Activated naive CD4-positive, alpha-beta T cell treated with anti-CD3 and anti-CD28 coated beads, Interleukin-2, amount 50 U/mL, for 16 hours (primary cell): ENCODE measurements at places on chromosomes 11 and 22.

DNA sequence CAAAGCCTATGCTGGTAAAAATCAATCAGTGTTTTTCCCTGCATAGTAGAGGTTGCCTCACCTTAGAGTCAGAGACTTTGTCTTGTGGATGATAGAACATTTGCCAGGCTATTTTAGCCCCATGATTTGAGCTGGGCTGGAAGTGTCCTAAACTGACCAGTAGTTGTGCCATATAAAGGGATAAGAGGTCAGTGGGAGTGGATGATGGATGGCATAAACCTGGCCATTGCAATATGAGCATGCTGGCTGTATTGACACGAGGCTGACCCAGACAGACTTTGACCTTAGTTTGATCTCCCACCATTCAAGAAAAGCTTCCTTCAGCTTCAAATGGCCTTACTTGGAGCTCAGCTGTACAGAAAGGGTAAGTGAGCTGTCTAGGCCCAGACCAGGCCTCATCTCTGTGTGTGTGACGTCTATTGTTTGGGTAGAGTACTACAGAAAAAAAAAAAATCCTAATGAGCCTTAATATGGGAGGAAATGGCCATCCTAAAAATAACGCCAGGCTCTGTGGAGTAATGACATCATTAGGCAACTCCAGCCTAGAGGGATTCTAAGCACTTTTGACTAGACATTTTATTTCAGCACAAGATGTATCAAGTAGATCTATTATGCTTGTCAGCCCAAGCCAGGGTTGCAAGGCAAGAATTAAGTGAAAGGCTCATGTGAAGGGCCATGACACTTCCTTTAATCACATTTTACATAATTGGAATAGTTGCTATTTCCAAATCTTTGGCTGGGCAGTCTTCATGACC is 51.3 kb upstream of the CADM1 start:
- DNase-seq: no peak

- no peak for DNase-seq
These were observed 13.9 kb upstream of the GAL start for GRCh38 chr11:68670208-68670992.

DNA sequence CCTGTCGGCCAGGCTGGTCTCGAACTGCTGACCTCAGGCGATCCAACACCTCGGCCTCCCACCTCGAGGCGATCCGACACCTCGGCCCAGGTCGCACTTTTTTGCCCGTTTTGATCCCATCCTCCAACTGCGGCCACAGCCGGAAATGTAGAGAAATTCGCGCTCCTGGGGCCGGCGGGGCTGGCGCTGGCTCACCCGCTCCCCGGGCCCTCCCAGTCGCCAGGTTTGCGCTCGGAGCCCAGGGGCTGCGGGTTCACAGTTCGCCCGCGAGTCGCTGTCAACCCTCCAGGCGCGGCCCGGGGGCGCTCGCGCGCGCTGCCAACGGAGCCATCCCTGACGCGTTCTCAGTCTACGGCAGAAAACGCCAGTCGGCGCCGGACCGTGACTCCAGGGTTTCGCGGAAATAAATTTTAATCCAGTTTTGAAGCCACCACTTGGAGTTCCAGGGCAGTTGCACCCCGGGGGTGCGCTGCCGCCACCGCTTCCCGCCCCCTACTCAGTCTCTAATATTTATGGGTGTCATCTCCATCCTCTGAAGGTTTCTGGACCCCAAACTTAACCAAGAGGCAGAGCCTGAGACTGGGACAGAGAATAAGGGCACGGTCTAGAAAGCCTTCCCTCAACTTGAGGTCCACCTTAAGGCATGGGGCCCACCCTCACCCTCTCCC is 1.5 kb upstream of the KLHDC7B start:
- peak; percentile 85 for DNase-seq

GRCh38 chr11:70270104-70270876 is at the start of gene PPFIA1:
TSS of gene PPFIA1 (plus strand) at chr11:70270690. CDS start at chr11:70272173, 1,483 bp downstream.
- DNase-seq: peak; percentile 97

DNA sequence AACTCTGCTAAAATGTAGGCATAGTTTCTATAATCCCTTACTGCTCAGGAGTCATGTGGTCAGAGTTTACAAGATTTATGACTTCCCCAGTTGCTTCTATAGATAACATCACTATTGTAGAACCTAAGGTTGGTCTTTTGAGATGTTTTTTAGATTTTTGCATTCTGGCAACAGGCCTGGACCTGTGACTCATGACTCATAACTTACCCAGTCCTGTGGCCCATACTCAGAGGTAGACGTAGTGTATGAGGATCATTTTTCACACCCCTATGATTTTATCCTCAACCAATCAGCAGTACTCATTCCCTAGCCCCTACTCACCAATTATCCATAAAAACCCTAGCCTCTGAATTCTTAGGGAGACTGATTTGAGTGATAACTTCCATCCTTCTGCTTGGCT is 384.4 kb upstream of the DDI1 start:
- no peak for DNase-seq

DNA sequence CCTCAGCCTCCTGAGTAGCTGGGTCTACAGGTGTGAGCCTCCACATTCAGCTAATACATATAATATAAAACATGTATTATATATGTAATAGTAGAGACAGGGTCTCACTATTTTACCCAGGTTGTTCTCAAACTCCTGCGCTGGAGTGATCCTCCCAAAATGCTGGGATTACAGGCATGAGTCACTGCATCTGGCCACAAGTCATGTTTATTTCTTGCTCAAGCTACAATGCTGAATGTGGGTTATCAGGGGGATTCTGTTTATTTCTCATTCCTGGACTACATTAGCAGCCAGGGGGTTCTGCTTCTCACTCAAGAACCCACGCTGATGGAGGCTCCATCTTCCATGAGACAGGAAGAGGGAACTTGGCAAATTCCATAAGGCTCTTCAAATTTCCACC is 24.8 kb downstream of the FOLR3 start:
- DNase-seq: no peak

GRCh38 chr11:115418626-115419025 is 85.6 kb downstream of the CADM1 start:
- no peak for DNase-seq

- no peak for DNase-seq
These were observed 21.4 kb upstream of the ABCC8 start for GRCh38 chr11:17498058-17498457.

GRCh38 chr22:17842386-17842785 is 68.1 kb upstream of the BID start:
- DNase-seq: peak; percentile 42

GRCh38 chr11:89381094-89381493 is 110.1 kb downstream of the NOX4 start:
- no peak for DNase-seq

DNA sequence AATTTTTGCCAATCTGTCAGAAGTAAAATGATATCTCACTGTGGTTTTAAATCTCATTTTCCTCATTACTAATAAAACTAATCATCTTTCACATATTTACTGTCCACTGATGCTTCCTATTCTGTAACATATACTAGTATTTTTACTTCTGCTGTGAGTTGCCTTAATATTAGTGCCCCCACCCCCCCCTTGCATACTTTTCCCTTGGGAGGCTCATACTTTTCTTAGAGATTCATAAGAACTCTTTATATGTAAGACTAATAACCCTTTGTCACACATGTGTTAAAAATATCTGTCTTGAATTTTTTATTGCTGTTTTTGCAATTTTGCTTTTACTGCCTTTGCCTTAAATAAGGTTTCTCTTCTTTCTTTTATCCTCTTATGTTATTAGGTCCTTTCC is 87.2 kb downstream of the PHF21A start:
- DNase-seq: no peak

DNA sequence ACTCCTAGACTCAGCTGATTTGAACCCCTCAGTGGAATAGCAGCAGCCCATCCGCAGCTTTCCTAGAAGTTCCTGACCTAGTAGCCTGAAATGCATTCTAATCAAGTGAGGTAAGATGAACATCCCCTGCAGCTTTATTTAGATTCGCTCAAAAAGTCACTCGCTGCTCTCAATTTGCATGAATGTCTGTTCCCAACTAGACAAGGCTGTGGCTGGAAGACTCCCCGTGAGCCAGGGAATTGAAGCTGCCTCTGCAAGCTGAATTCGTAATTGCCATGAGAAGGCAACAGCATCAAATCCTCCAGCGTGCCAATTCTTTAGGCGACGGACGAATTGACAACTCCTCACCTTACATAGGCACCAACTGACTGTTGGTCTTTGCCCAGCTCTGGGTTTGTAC is 17.1 kb upstream of the SCN3B start:
- DNase-seq: no peak

DNA sequence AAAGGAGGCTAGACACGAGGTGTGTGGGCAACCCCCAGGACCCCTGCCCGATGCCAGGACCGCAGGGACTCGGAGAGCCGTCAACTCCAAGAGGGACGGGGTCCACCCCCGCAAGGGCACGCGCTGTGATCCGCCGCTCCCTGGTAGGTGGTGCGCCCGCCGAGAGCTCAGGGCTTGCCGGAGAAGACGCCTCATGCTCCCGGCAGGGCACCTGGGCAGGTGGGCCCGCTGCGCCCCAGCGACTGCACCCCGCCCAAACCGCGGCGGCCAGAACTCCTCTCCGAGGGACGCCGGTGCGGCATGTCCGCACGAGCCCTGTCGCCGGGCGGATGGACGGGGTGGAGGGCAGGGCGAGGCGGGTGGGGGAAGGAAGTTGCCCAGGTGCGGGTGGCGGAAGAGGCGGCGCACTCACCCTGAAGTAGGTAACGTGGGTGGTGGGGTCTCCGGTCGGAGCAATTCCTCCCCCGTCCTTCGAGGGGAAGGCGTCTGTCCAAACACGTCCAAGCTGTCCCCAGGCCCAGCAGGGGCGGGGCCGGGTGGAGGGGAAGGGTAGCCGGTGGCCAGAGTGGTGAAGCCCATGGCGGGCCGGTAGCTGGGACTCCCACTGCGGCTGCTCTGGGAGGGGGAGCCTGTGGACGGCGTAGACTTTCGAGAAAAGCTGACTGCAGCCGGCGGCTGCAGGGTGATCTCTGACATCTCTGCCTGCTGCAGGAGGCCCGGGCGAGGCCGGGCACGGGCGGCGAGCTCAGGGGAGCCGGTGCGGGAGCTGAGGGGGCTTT is 37.2 kb downstream of the IGSF9B start:
- DNase-seq: no peak

DNA sequence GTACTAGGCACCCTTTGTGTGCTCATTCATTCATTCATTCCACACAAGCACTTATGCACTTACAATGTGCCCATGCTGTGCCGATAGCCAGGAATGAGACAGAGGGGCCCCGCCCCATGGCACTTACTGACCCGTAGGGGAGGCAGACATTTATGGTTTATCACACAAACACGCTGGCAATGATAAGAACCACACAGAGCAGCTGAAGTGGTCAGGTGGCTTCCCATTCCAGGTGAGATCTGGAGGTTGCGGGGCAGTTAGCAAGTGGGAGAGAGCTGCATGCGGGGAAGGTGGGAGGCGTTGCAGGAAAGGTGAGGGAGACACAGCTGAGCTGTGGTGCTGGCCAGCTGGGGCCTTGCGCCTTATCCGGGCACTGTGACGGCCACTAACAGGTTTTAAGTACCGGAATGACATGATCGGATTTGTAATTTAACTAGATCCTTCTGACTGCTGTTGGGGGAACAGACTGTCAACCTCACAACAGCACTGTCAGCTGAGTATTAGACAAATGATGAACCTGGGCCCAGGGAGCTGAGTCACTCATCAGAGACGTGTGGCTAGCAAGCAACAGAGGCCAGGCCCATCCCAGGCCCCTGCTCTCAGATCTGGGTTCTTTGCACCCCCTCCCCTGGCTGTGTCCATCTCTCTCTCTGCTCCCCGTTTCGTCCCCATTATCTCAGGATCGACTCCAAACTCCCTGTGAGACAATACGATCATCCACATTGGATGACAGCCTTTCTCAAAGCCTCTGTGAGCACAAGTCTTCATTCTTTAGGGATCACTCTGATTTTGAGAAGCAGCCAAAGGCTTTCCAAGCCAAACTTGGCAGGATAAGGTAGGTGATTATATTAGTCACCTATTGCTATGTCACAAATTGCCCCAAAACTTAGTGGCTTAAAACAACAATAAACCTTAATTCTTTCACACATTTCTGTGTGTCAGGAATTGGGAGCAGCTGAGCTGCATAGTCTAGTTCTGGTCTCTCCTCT is 28.4 kb downstream of the RASD2 start:
- DNase-seq: no peak

DNA sequence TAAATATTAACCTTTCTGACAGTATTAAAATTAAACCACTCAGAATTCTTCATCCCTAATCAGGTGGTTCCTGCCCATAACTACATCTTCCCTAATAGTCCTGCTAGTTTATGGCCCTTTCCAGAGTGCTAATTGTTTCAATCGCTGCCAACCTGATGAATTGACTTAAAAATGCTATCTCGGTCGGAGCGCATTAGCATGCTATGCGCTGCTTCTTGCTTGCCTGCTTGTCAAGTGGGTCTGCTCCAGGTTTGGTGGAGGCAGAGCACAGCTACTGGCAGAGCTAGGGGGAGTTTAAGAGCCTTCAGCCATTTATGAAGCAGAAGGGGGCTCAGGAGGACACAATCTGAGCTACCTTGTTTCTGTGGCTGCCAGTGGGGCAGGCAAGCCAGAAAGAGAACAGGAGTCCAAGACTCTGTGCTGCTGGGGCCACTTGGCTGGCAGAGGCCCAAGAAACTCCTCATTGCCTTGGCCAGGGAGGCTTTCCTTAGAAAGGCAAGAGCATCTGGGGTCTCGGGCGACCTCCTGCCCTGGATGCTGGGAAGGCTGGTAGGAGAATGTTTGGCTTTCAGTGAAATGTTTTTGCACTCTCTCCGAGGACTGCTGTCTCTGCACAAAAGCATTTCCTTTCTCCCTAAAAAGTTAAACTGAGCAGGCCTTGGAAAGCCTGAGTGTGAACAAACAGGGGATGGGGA is 62.1 kb upstream of the PHOX2A start:
- no peak for DNase-seq

DNA sequence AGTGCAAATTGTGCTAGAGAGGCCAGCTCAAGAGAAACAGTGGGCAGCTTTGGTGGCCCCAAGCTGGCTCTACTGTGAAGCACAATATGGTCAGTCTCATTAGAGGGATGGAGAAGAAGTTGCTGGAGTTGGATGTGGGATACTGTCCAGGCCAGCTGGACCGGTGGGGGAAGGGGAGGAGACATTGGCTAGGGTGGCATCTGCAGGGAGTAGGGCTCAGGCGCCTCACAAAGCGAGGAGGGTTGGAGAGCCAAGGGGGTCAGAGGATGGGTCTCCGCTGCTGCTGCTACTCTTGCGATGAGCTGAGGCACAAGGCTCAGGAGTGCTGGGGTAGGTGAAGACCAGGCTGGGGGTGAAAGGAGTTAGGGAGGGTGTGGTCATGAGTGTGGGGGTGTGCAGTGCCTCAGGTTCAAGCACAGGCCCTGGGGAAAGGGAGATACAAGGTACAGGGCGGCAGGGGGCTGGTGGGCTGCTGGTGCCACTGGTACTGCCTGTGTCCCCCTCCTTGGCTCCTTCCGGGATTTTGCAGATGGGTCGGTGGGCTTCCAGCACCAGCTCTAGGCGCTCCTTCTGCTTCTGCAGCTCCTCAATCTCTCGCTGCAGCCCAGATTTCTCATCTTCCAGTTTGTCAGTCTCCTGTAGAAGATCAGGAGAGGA is 2.3 kb downstream of the CCDC85B start:
- no peak for DNase-seq

DNA sequence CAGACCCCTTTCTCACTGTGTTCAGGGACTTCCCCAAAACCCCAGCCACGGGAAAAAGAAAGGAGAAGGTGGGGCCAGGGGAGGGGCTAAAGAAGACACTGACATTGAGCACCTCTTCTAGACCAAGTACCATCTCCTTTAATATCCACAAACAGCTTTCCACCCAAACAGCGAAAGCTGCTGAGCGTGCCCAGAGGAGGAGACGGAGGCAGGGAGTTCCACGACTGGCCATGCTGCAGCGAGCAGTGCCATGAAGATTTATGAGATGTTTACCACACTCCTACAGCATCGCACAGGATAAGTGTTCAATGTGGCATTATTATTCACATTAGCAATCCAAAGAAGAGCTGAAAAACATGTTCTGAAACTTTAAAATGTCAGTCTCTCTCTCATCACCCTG is 127.4 kb downstream of the LARGE1 start:
- DNase-seq: no peak

- no peak for DNase-seq
These were observed 59.5 kb downstream of the CDKN1C start for GRCh38 chr11:2825889-2826678.
